ENCODE measurements at places on chromosomes 6 and 20.

- no peak for DNase-seq
These were observed 66.8 kb downstream of the PPP1R3G start for GRCh38 chr6:5151955-5152401.

GRCh38 chr20:2206957-2207769, 88.6 kb upstream of the TGM3 start:
- DNase-seq = peak; percentile 92

DNA sequence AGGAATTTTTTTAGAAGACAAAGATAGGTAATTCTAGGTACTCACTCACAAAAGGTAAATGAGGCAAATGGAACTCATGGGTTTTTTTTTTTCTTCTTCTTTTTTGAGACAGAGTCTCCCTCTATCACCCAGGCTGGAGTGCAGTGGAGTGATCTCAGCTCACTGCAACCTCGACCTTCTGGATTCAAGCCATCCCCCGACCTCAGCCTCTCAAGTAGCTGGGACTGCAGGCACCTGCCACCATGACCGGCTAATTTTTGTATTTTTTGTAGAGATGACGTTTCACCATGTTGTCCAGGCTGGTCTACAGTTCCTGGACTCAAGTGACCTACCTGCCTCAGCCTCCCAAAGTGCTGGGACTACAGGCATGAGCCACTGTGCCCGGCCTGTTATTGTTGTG, 126.1 kb downstream of the LRRC1 start:
- DNase-seq = no peak

GRCh38 chr6:144879436-144879835, 594.3 kb downstream of the UTRN start:
- DNase-seq = no peak

DNA sequence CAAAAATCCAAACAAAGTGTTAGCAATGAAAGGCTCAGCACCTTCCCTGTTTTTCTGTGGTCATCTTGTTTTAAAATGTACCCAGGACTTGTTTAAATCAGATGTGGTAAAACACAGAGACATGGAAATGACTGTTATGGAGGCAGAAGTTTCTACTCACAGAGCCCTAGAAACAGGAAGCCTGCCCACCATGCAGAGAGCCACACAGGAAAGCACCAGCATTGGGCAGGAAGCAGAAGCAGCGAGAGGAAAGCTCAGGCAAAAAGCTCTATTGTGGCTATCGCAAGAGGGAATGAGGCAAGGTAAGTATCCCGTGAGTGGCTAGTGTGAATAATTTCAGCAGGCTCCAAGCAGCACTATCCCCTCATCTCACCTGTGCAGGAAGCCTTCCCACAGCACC, 42.8 kb downstream of the GPR6 start:
- no peak for DNase-seq

GRCh38 chr6:113676057-113676456, 181.1 kb upstream of the MARCKS start:
- no peak for DNase-seq

GRCh38 chr6:129472239-129472638, 237.7 kb downstream of the ARHGAP18 start:
- DNase-seq = no peak

GRCh38 chr20:33704197-33704924, 15.7 kb downstream of the PXMP4 start:
- DNase-seq = no peak
